Mucosa of descending colon (tissue), 3 donors: ENCODE measurements at places on chromosomes 7 and 10.

DNA sequence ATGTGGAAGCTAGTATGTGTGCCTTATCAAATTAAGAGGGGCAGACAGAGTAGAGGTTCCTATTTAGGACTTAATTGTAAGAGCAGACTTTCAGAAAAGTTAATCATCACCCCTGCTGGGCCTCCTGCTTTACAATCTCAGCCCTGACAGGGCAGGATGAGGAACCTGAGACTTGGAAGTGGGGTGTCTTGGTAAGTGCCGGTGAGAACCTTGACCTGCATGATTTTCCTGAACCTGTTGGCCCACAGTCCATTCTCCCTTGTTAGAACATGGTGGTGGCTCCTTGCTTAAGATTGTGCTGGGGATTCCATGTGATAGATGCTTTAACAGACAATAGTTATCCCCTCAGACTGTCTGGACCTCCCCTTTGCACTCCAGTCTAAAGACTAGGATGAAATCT lies 141.7 kb upstream of the TMEM72 start:
- DNase-seq: no peak

DNA sequence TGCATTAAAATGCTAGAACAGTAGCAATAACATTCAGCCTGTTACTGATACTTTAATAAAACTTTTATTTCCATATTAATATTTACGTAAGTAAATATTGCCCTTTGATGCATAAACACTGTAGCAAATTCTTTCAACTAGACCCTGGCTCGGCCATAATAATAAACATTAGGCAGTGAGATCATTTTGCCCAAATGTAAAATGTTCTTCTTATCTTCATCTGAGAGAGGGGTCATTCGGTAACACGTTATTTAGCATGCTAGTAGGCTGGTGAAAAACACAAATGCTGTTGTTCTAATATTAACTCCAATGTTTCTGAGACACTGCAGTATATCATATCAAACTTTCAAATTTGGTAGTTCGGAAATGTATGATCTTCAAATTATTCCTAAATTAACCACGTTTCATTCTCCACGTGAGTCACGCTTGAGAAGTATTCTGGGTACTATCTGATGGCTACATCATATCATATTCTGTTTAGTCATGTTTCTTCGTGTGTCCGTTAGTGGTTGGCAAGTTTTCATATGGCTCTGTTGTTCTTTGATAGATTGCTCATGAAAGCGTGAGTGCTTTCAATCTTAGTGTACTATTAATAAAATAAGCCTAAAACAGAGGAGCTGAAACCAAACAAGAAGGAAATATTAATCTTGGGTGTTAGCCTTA lies 145.8 kb downstream of the NSUN6 start:
- DNase-seq: no peak

DNA sequence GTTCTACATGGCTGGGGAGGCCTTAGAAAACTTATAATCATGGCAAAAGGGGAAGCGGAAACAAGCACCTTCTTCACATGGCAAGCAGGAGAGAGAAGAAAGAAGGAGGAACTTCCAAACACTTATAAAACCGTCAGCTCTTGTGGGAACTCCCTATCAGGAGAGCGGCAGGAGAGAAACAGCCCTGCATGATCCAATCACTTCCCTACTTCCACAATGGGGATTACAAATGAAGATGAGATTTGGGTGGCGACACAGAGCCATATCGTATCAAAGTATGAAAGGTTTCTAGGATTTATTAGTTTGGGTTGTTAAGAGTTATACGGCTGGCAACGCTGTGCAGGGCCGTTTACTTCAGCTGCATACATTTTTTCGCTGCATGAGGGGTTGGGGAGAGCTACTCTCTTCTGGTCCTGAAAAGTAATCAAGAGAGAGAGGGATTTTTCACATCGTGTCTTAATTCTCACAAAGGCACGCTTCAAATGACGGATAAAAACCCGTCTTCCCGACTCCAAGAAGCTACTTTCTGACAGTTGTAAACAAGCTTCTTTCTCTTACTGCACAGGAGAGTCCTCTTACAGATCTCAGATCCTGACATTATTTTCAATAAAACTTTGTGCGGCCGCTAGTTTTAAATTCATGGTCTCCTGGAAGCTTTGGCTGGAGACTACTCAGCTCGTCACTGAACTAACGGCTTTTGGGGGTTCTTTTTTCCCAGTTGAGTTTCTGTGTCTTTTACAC lies 751 bp upstream of the GTPBP10 start:
- DNase-seq: no peak

DNA sequence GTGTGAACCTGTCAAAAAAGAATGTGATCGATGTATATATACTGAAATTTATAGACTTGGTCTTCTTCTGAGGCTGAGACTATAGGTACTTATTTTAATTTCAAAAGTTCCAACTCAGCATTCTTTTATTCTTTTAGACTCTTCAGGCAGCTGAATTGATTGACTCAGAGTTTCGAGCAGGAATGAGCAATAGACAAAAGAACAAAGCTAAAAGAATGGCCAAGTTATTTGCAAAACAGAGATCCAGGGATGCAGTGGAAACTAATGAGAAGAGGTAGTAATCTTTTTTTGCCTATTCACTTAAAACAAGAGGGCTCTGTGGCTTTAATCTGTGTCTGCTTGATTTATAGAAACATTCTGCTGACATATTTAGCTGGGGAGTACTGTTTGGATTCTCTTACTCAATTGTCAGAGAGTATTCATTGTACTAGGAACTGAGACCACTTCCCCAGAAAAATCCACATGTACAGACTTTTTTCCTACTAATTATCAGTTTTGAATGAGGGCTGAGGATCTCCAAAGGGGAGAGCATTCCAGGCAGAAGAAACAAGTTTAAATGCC lies 30.1 kb downstream of the BTAF1 start:
- DNase-seq: no peak

DNA sequence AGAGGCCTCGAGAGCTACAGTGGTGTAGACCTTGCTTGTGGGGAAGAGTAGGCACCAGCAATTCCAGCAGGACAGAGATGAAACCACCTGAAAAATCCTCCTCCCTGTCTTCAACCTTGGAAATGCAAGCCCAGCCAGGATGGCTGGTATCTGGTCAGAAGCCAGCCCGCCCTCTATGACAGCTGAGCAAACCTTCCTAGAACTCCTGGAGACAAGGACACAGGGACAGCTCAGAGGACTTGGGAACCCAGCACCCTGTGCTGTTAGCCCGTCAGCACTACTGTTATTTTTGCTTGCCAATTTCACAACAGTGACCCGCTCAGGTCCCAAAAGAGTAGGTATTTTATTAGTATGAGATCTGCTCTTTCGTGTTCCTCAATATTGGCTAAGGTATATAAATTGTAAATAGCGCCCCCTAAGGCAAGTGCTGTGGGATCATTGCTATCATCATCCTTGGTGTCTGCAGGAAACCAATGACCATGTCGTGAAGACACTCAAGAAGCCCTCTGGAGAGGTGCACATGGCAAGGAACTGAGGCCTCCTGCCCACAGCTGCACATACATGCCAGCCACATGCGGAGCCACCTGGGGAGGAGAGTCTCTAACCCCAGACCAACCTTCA lies 156.5 kb upstream of the CHST15 start:
- DNase-seq: no peak

DNA sequence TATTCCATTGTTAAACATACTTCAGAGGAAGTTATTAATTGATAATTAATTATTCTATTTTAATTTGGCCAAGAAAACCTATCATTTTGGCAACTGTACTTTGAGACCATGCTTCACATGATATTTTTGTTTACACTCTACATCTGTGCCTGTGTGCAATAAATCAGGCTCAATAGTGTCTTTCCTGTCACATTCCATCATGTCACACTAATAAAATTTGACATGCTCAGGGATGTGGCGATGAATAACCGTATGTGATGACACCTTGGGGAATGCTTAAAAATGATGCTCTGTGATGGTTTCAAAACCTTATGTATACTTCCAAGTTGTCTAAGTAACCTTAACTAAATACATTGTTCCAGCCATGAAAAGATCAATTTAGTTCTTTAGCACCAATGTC lies 364.6 kb upstream of the TEX47 start:
- DNase-seq: no peak

- no peak for DNase-seq
These were observed 90.2 kb upstream of the ABI1 start for GRCh38 chr10:26950934-26951333.
